ENCODE measurements at places on chromosomes 12 and 14. TPM values are rescaled to one million over a fixed set of nuclear protein-coding genes. Genes with fewer than 3 reads are reported as not detected.

Gene RDH5
- total RNA-seq, result 12.1 TPM

Gene PROX2
- total RNA-seq, result not detected

Gene ANKRD33
- total RNA-seq, result under 0.01 TPM

Gene LYZ
- 0.17 TPM for total RNA-seq

Gene GDF11
- total RNA-seq, result 4.3 TPM

Gene SIX1
- total RNA-seq, result 1.8 TPM

Gene PLEKHG7
- not detected for total RNA-seq

Gene LRRK2
- total RNA-seq, result 10.8 TPM

Gene CLEC4C
- total RNA-seq, result not detected

Gene HEATR5A
- 44.9 TPM for total RNA-seq

Gene KLHL33
- 1.5 TPM for total RNA-seq

Gene KCNA1
- not detected for total RNA-seq

Gene SLC25A3
- 541 TPM for total RNA-seq

Gene GPRC5A
- 2.3 TPM for total RNA-seq

Gene PNN
- 14.4 TPM for total RNA-seq

Gene MIP
- not detected for total RNA-seq

Gene HSP90B1
- 381 TPM for total RNA-seq

Gene CMTM5
- total RNA-seq, result 0.77 TPM

Gene PLD4
- total RNA-seq, result 0.17 TPM

Gene ERP29
- total RNA-seq, result 128 TPM

Gene FOXN4
- not detected for total RNA-seq

Gene MUCL1
- not detected for total RNA-seq

Gene PLXNC1
- total RNA-seq, result 86.9 TPM

Gene MORN3
- 0.77 TPM for total RNA-seq

Gene SAMD15
- 0.33 TPM for total RNA-seq

Gene P2RX2
- not detected for total RNA-seq

Gene AJUBA
- 57.0 TPM for total RNA-seq

Gene KRT72
- not detected for total RNA-seq

Gene OVCH1
- 0.51 TPM for total RNA-seq

Gene NELL2
- total RNA-seq, result 0.26 TPM
